ENCODE measurements at places on chromosomes 11 and 22. TPM values are rescaled to one million over a fixed set of nuclear protein-coding genes. Genes with fewer than 3 reads are reported as not detected.

GRCh38 chr11:69483691-69484426 lies 2.4 kb downstream of the LINC01488 start:
- H3K36me3 ChIP-seq: no peaks in the 10 kb centered on the region
- H3K27ac ChIP-seq: no peak overlapping the region
- H3K27me3 ChIP-seq: no peaks in the 10 kb centered on the region
- H3K4me3 ChIP-seq: no peak overlapping the region
- H3K4me1 ChIP-seq: no peaks in the 10 kb centered on the region
- no peak for DNase-seq

- no peaks in the 10 kb centered on the region for H3K36me3 ChIP-seq
- peaks cover 37% of the 10 kb centered on the region for H3K27me3 ChIP-seq
- H3K4me3 ChIP-seq: no peak overlapping the region
- no peak overlapping the region for H3K27ac ChIP-seq
These were observed 37.8 kb downstream of the ISX start for GRCh38 chr22:35103761-35104160.

DNA sequence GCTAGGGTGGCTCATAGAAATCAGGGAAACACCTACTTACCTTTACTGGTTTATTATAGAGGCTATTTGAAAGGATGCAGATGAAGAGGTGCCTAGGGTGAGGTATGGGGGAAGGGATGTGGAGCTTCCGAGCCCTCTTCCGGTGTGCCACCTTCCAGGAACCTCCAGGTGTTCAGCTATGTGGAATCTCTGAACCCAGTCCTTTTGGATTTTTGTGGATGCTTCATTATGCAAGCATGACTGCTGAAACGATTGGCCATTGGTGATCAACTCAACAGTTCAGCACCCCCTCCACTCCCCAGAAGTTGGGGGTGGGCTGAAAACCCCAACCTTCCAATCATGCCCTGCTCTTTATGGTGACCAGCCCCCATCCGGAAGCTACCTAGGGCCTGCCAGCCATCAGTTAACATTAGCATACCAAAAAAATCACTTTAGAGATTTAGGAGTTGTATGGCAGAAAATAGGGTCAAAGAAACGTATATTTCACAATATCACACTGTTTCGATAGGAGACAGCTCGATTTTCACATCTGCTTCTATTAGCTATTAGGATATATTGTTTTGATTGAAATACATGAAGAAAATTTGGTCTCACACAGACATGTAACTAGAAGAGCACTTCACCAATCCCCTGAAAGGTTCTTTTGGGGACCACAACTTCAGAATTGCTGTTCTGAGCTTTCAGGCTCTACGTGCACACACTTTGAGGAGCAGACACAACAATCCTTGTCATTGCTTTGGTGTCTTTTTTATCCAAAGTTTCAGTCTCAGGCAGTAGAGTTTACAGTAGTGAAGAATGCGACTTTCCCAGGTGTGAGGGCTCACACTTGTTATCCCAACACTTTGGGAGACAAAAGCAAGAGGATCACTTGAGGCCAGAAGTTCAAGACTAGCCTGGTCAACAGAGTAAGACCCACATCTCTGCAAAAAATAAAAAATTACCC lies 3.3 kb upstream of the POLR2G start:
- H3K27me3 ChIP-seq: no peaks in the 10 kb centered on the region
- no peak overlapping the region for H3K4me3 ChIP-seq
- H3K27ac ChIP-seq: no peak overlapping the region
- H3K4me1 ChIP-seq: peaks cover 35% of the 10 kb centered on the region
- DNase-seq: no peak

DNA sequence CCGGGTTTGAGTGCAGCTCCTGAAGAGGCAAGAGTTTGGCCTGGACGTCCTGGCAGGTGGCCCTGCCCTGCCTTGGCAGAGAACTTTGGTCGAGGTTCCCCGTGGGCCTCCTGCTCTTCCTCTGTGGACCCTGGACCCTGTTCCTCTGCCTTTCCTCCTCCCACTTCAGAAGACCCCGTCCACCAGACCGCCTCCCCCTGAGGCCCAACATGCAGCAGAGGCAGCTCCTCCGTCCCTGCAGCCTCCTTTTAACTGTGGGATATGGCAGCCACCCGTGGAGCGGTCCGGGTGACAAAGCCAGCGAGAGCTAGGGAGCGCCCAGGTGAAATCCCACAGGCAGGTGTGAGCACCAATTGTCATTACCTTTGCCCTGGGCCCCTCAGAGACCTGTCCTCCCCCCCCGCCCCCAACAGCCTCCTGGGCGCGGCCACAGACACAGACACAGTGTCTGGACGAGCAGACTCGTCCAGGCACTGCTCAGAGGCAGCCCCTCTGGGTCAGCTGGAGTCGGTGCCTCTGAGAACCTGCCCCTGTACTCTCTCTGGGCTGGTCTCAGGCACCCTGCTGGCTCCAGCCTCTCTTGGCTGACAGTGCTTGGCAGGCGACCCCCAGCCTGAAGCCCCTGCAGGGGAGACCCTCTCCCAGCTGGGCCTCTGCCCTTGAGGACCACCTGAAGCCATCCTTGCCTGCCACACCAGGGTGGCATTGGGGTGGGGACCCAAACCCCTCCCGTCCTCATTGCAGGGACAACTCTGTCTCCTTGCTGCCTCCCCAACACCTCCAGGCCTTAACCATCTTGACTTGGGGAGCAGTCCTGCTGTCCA lies 4.1 kb upstream of the PTDSS2 start:
- H3K27me3 ChIP-seq: no peaks in the 10 kb centered on the region
- H3K4me3 ChIP-seq: no peak overlapping the region
- peaks cover 2% of the 10 kb centered on the region for H3K36me3 ChIP-seq

The FIBIN gene
- not detected for total RNA-seq

The INS gene
- not detected for total RNA-seq

DNA sequence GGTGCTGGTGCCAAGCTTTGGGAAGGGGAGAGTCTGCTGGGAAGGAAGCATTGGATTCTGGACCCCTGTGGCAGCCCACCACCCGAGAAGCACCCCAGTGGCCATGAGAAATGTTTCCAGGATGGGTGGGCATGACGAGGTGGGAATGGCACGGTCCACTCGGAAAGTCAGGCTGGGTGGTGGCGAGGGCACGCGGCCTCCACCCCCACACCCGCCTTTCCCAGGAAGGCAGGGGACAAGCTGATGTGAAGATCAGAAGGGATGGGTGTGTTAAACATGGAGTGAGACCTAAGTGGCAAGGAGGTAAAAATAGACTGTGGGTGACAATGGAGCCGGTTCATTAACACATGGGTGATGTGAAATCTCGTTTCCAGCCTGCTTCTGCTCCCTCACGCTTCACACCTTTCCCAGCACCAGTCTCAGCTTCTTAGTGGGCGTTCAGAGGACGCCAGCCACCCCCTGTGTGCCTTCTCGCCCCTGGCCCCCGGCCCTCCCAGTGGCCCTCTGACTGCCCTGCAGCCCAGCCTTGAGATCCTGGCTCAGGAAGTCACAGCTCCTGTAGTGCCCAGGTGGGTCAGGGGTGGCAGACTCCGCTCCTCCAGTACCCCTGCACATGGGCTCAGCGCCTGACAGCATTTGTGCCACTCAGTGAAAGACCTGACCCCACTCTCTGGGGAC lies 27.6 kb downstream of the LRRC10B start:
- no peak overlapping the region for H3K4me3 ChIP-seq
- H3K4me1 ChIP-seq: no peaks in the 10 kb centered on the region
- H3K27ac ChIP-seq: no peak overlapping the region

DNA sequence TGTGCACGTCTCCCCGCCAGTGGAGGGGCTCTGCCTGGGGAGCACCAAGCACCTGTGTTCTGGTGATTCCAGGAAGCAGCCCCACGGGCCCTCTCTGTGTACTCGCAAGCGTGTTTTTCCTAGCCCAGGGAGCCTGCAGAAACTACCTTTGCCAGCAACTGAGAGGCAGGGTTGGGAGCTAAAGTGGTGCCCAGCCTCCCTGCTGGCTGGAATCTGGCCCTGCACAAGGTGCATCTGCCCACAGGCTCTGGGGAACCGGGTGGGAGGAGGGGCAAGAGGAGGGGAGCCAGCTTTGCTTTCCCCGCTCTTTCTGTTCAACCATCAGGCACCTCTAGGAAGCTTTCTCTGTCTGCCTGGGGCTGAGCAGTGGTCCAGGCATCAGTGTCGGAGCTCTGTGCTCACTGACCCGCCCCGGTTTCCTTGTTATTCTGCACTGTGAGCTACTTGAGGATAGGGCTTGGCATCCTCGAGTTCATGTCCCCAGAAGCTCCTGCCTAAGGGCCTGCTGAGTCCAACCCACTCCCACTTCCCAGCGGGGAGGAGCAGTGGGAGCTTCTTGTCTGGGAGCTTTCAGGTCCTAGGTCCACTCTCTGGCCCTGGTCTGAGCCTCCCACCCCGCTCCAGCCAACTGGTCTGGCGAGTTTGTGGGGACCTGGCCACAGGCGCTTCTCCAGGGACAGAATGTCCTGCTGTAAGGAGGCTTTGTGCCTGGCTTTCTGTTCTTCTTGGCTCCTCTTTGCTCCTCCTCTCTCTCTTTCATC lies 14.9 kb downstream of the DAGLA start:
- peaks cover 20% of the 10 kb centered on the region for H3K4me1 ChIP-seq
- no peak overlapping the region for H3K27ac ChIP-seq
- H3K27me3 ChIP-seq: no peaks in the 10 kb centered on the region
- no peaks in the 10 kb centered on the region for H3K36me3 ChIP-seq
- peak overlapping the region; percentile 33 for H3K4me3 ChIP-seq

The SUSD2 gene
- 0.55 TPM for total RNA-seq

- H3K4me1 ChIP-seq: peaks cover 36% of the 10 kb centered on the region
- H3K27ac ChIP-seq: peak overlapping the region; percentile 52
- no peak for DNase-seq
- H3K4me3 ChIP-seq: no peak overlapping the region
- H3K27me3 ChIP-seq: no peaks in the 10 kb centered on the region
These were observed 3.1 kb downstream of the TNKS1BP1 start for GRCh38 chr11:57321388-57322255.

The SESN3 gene
- 15.6 TPM for total RNA-seq

DNA sequence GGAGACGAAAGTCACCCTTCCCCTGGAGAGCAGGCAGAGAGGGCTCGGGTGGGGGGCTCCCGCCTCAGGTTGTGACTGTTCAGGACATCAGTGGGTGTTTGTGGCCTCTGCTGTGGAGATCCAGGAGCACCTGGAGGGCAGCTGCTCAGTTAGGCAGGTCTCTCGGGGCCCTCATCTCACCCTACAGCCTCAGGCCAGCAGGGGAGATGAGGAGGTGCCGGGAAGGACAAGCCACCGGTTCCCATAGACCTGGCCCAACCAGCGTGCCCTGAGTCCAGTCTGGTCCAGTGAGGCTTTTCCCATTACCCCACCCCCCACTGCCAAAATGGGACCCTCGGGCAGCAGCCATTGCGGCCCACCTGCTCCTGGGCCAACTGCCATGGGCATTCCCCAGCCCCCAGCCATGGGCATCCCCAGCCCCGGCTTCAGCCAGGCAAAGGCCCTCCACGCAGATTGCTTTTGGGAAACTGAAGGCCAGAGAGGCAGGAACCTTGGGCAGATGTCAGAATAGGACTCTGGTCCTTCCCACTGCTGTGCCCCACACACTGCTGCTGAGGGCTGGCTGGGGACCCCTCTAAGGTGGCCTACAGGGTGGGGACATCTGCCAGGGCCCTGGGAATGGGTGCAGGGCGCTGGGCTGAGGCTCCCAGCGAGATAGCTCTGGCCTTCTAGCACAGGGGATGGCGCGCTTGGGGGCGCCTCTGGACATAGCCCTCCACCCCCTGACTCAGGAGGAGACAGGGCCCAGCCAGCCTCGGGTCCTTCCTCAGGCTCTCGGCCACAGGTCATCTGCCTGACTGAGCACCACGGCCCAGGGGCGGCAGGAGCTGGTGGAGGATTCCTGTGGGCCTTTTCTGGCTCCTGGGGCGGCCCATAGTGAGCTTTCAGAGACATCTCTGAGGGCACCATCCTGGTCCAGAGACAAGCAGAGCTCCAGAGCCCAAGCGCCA lies 4.8 kb downstream of the PIM3 start:
- H3K27ac ChIP-seq: no peak overlapping the region
- H3K4me3 ChIP-seq: peak overlapping the region; percentile 96
- H3K27me3 ChIP-seq: no peaks in the 10 kb centered on the region
- peaks cover 56% of the 10 kb centered on the region for H3K4me1 ChIP-seq

DNA sequence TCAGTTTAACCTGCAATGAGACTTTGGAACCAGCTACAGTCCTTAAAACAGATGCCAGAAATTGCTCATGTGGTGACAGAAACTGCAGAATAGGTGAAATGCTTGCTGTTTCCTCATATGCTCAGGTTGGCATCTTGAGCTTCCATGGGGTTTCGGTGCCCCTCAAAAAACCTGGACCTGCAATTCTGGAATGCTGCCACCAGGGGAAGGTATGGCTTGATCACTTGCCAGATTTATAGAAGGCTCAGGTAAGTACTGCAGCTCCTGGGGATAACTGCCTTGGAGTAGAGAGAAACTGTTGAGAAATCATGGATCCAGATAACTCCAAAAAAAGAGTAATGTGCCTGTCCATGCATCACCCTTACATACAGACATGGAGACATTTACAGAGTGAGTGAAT lies 113.0 kb downstream of the CTTN start:
- H3K27ac ChIP-seq: no peak overlapping the region
- H3K36me3 ChIP-seq: peaks cover 15% of the 10 kb centered on the region
- no peaks in the 10 kb centered on the region for H3K27me3 ChIP-seq
- no peaks in the 10 kb centered on the region for H3K4me1 ChIP-seq

The NAALAD2 gene
- not detected for total RNA-seq

- H3K27me3 ChIP-seq: no peaks in the 10 kb centered on the region
- no peak overlapping the region for H3K27ac ChIP-seq
These were observed 81.8 kb downstream of the SFI1 start for GRCh38 chr22:31578171-31578570.

- H3K36me3 ChIP-seq: no peaks in the 10 kb centered on the region
- H3K27ac ChIP-seq: peak overlapping the region; percentile 86
- DNase-seq: peak; percentile 49
- no peak overlapping the region for H3K4me3 ChIP-seq
These were observed 52.9 kb downstream of the UVRAG start for GRCh38 chr11:75867778-75868374.

GRCh38 chr11:34860518-34860917 lies 55.7 kb downstream of the APIP start:
- H3K27ac ChIP-seq: no peak overlapping the region
- no peaks in the 10 kb centered on the region for H3K27me3 ChIP-seq
- no peaks in the 10 kb centered on the region for H3K36me3 ChIP-seq
- H3K4me3 ChIP-seq: no peak overlapping the region
- no peak for DNase-seq

- H3K36me3 ChIP-seq: no peaks in the 10 kb centered on the region
- peaks cover 64% of the 10 kb centered on the region for H3K4me1 ChIP-seq
- no peaks in the 10 kb centered on the region for H3K27me3 ChIP-seq
These were observed 55.1 kb downstream of the PACSIN2 start for GRCh38 chr22:42959576-42960509.

GRCh38 chr11:131614631-131615030 lies 244.2 kb downstream of the NTM start:
- no peak for DNase-seq
- no peaks in the 10 kb centered on the region for H3K36me3 ChIP-seq
- H3K4me1 ChIP-seq: no peaks in the 10 kb centered on the region
- peaks cover 17% of the 10 kb centered on the region for H3K27me3 ChIP-seq
- no peak overlapping the region for H3K4me3 ChIP-seq

The TPH1 gene
- total RNA-seq: 0.25 TPM

- no peak overlapping the region for H3K4me3 ChIP-seq
- no peak overlapping the region for H3K27ac ChIP-seq
- peaks cover 9% of the 10 kb centered on the region for H3K27me3 ChIP-seq
These were observed 17.8 kb downstream of the FADD start for GRCh38 chr11:70220920-70221319.

- no peak overlapping the region for H3K27ac ChIP-seq
- DNase-seq: no peak
- H3K36me3 ChIP-seq: no peaks in the 10 kb centered on the region
These were observed 952 bp upstream of the CYP2D6 start for GRCh38 chr22:42131562-42131961.

The MIOX gene
- 3.4 TPM for total RNA-seq

The THOC5 gene
- 73.9 TPM for total RNA-seq

- H3K4me1 ChIP-seq: peaks cover 15% of the 10 kb centered on the region
- H3K27ac ChIP-seq: no peak overlapping the region
- H3K4me3 ChIP-seq: no peak overlapping the region
- no peak for DNase-seq
- no peaks in the 10 kb centered on the region for H3K36me3 ChIP-seq
These were observed 51.7 kb downstream of the TSPAN18 start for GRCh38 chr11:44778195-44779100.

Measured in activated T-cell treated with anti-CD3 and anti-CD28 coated beads, Interleukin-2, amount 50 U/mL, for 72 hours (primary cell).